ENCODE measurements at places on chromosomes 2 and 18. TPM values are rescaled to one million over a fixed set of nuclear protein-coding genes. Genes with fewer than 3 reads are reported as not detected.

GRCh38 chr2:174974131-174974530 lies 31.1 kb downstream of the CHN1 start:
- DNase-seq = no peak

GRCh38 chr2:36479406-36479805 lies 118.6 kb downstream of the FEZ2 start:
- no peak for DNase-seq

Gene TMEM247
- total RNA-seq = not detected

GRCh38 chr2:84942166-84942565 lies 28.8 kb upstream of the KCMF1 start:
- no peak for DNase-seq

DNA sequence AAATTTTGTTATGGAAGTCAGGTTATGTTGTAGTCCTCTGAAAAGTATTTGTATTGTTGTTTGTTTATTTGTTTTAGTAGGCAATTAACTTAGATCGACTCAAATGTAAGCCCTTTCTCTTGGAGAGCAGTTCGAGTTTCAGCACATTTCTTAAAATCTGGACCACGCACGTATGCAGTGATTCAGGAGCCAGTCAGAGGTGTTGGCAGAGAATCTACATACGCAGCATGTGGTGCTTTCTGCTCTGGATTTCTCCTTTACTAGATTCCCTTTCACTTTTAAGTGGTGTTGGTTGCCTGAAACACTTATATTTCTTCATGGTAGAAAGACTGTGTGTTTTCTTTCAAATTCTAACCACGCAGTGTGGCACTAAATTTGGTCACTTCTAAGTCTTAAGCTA lies 773.9 kb upstream of the LRATD1 start:
- DNase-seq = no peak

DNA sequence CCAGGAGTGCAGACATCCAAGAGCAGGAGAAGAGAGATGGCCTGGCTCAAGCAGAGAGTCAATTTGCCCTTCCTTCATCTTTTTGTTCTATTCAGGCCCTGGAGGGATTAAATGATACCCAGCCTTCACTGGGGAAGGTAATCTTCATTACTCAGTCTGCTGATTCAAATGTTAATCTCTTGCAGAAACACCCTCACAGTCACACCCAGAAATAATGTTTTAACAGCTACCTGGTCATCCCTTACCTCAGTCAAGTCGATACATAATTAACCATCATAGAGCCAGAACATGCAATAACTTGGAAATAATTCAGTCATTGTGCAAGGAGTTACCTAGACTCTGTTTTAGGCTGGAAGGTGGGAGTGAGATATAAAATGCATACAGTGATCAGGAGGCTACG lies 163.7 kb upstream of the TNP1 start:
- DNase-seq = no peak

Gene FSHR
- 1.1 TPM for total RNA-seq
